Right cardiac atrium (tissue), 5 donors: ENCODE measurements at places on chromosomes 1 and 21. TPM values are rescaled to one million over a fixed set of nuclear protein-coding genes. Genes with fewer than 3 reads are reported as not detected.

GRCh38 chr1:39795651-39796050, 7.0 kb upstream of the BMP8B start:
- no peak for DNase-seq

GRCh38 chr21:35652196-35652595, 408.1 kb downstream of the SETD4 start:
- DNase-seq: no peak

DNA sequence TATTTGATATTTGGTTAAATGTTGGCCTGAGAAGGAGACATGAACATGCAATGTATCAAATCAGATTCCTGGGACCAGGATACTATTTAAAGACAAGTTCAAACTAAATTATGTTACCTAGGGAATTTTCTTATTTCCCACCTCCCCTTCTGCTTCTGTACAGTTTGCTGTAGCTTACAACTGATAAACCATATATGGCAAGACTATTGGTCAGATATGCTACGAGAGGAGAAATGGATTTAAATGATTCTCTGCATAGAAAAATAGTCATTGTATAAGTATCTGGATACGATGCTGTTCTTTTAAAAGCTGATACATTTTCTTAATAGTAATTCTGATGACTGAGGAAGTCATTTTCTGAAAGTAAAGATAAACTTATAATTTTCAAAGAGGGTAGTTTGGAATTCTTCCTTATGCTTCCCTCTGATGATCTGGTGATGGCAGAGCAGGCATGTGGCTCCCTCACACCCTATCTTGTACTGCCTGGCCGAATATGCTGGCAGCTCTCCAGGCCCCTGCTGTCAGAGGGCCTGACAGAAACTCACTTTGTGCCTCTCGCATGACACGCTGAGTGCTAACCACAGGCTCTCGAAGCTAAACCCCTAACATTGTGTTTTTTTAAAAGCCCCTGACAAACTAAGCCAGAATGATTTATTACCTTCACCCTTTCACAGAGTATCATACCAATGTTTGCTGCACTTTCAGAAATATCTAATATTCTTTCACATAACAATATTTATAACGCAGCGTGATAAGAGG, 19.4 kb downstream of the RRP15 start:
- DNase-seq: peak; percentile 86

- DNase-seq: no peak
Observed at GRCh38 chr1:30700528-30701257, 22.7 kb downstream of the MATN1 start.

GRCh38 chr21:34055615-34056014, 17.8 kb upstream of the MRPS6 start:
- DNase-seq: no peak

DNA sequence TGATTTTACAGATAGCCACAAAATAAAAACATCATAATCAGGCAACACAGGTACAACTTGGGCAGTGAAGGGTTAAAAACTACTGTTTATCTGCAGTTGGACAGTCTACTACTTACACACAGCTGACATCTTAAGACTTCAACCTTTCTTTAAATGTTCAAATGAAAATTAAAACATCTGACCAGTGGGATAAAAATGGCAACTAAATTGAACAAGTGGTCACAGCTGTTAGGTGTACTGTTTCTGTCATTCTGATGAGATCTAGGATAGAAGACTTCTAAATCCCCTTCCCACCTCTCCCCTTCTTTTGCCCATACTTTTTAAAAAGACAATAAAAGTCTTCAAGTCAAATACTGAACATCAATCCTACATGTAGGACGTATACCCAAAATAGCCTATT, 56.2 kb downstream of the ENAH start:
- no peak for DNase-seq

- DNase-seq: no peak
Observed at GRCh38 chr1:16924919-16925477, 3.3 kb downstream of the CROCC start.

Gene PKP1
- 0.22 TPM for total RNA-seq

GRCh38 chr1:2985067-2985561, 36.2 kb upstream of the ACTRT2 start:
- peak; percentile 59 for DNase-seq

Gene SLC44A5
- 1.1 TPM for total RNA-seq

DNA sequence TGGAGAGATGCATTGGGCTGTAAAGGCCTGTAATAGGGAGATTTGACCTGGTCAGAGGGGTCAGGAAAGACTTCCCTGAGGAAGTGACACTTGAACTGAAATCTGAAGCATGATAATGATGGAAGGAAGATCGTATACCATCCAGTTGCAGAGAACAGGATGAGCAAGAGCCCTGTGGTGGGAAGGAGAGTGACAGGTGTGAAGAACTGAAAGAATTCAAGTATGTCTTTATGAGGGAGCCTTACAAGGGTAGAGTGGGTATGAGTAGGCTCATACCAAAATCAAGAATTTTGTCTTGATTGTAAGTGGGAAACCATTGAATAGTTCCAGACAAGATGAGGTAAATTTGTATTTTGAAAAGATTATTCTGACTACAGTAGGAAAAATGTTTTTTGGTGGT, 129.4 kb downstream of the RASAL2 start:
- no peak for DNase-seq

Gene PLA2G2D
- not detected for total RNA-seq

GRCh38 chr1:20183616-20184271, 2.2 kb upstream of the UBXN10 start:
- no peak for DNase-seq

Gene OLIG2
- not detected for total RNA-seq

Gene SELL
- 1.3 TPM for total RNA-seq

DNA sequence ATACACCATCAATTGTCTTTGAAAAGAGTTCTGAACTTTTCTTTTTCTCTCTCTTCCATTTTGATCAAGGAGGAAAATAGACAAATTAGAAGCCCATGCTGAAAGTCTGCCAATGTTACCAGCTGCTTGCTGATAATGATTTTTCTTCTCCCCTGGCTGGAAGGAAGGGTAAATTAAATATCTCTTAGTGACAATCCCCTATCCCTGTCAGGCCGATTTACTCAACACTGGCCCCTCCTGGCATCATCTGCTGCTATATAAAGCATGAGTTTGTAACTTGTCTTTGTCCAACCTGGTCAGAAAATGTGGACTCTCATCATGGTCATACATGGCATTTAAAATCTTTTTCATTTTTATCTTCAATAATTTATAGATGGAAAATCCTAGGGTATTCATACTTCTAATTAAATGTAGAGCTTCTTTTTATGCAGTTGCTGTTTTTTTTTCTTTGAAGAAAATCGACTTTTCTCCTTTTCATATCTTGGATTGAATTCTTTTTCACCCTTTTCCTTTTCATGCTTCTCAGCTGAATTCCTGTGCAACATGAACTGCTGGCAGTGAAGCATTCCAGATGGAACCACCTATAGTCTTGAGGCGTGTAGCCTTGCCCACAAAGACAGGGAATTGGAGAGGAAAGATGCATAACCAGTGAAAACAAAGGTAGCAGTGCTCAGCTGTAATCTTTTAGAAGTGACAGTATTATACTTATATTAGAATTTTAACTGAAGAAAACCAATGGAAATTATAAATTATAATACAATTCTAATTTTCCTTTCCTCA, 214.7 kb upstream of the PTGFR start:
- DNase-seq: no peak

Gene TOMM20
- total RNA-seq: 94.5 TPM

- peak; percentile 84 for DNase-seq
Observed at GRCh38 chr1:41381692-41382479, 20.7 kb downstream of the FOXO6 start.

GRCh38 chr1:208540724-208541123, 296.5 kb upstream of the PLXNA2 start:
- DNase-seq: no peak

DNA sequence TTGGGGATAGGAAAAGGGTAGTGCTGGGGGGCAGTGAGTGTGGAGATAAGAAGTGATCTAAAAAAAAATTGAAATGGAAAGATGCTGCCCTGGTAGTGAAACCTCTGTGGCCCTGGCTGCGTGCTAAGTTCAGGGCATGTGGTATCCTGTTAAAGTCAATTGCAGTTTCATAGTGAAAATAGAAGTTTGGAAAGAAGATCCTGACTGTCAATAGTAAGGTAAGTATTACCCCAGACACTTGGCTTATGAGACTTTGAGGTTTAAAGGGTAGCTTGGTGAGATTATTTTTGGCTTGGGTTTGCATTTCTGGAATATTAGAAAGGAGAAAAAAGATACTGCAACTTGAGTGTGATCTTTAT, 6.8 kb downstream of the ARID1A start:
- no peak for DNase-seq

GRCh38 chr1:60622486-60622885, 459.9 kb upstream of the NFIA start:
- DNase-seq: no peak

- DNase-seq: no peak
Observed at GRCh38 chr1:41724248-41724647, 194.5 kb downstream of the HIVEP3 start.

Gene ABCA4
- total RNA-seq: not detected

GRCh38 chr1:247270003-247270402, 14.1 kb downstream of the VN1R5 start:
- DNase-seq: no peak

Gene RXFP4
- not detected for total RNA-seq

Gene FAM163A
- 0.19 TPM for total RNA-seq

Gene TMEM50A
- total RNA-seq: 100 TPM

DNA sequence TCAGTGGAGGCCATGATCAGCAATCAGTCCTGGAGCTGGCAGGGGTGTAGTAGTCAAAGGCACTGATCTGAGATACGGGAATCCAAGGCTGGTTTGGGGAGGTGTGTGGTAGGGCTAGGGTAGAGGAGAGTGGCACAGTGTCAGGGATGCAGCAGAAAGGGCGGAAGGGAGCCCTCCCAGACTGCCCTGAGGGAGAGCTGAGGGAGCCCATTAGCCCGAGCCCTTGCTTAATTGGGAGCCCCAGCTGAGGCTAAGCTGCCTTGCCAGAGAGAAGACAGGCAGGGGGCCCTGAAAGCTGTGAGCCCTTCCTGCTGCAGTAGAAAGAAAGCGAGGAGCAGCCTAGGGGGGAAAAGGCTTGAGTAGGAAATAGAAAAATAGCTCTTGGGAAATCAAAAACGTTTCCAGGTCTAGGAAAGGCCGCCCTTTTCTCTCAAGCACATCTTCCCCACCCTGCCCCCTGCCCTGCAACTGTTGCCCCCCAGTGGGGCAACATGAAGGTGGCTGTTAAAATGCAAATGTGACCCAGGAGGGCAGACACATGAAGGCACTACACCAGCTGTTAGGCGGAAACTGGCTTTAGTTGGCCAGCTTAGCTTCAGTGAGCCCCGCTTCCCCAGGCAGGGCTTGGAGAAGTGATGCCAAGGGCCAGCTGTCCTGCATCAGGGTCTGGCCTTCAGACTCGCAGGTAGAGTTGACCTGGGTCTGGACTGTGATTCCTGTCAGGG, 106.2 kb downstream of the UCK2 start:
- no peak for DNase-seq

DNA sequence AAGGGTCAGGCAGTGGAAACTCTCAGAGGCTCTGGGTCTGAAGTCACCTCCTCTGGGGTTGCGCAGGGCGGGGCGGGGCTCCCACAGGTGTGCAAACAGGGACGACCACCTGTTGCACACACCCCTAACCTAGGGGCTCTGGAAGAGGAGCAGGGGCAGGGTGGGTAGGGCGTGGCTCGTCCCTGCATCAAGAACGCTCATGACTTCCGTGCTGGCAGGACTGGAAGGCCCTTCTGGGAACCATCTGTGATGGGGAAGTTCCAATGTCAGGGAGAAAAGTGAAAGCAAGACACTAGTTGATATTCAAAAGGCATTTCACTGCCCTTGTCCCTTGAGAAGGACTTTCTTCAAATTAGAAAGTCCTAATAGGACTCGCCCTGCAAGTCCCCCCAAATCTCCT, 22.1 kb upstream of the CLSTN1 start:
- no peak for DNase-seq

Gene IFNLR1
- 5.7 TPM for total RNA-seq
